Amniotic stem cell (primary cell): ENCODE measurements at places on chromosomes 6 and 20.
A peak's percentile ranks its signal among the peaks of the same experiment; 100 is the strongest.

GRCh38 chr6:53250176-53251032 is 98.3 kb downstream of the ELOVL5 start:
- DNase-seq = peak; percentile 29

- DNase-seq = no peak
Observed at GRCh38 chr6:75308250-75308988, 23.8 kb upstream of the TMEM30A start.

DNA sequence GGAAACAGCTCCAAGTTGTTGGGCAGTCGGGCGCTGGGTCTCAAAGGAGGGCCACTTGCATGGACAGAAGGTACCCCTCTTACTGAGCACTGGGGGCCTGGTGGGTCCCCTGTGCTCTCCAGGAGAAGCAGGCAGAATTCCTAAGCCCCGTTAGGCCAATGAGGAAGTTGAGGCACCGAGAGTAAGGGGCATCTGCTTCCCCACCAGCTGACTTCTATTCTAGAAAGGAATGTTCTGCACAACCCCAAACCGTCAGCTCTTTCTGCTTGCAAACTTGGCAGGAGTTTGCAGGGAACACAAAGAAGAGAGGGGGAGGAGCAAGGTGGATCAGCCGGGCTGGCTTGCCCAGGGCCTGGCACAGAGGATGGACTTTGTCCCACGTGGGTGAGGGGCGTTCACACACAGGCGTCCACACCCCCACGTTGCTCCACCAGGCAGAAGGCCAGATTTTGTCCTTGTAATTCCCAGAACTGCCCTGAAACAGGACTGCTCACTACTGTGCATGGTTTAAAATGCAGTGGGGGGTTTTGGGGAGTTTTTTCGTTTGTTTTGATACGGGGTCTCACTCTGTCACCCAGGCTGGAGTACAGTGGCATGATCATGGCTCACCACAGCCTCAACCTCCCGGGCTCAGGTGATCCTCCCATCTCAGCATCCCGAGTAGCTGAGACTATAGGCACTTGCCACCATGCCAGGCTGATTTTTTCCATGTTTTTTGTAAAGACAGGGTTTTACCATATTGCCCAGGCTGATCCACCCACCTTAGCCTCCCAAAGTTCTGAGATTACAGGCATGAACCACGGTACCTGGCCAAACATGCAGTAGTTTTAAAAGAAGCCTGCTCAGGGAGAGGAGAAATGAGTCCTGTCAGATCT is 93.3 kb downstream of the SNX5 start:
- no peak for DNase-seq

DNA sequence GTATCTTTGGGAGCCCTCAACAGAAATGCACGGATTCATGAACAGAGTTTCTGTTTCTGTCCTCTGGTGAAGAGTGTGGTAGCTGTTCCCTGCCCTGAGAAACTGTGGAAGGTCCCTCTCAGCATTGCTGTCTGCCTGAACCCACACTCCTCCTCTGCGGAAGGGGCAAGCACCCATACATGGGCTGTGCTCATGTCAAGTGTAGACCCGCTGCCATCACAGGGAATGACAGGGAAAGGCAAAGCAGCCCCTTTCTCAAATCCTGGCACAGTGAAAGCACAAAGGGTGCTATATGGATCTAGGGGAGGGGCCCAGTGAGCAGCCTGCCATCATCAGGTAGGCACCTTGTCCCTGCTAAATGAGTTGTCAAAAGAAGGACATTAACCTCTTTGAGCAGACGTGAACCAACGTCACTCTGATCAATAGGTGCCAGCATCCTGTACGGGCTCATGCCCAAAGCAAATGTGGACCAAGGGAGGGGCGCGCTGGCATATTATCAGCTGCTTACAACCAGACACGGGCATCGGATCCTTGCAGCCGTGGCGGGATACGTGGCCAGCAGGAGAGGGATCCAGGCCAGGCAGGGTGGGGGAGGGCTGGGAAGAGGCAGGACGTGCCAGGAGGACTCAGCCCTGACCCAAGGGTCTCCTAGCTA is 231.2 kb upstream of the PMEPA1 start:
- no peak for DNase-seq

- DNase-seq = no peak
Observed at GRCh38 chr6:113888493-113888892, 31.3 kb downstream of the MARCKS start.

DNA sequence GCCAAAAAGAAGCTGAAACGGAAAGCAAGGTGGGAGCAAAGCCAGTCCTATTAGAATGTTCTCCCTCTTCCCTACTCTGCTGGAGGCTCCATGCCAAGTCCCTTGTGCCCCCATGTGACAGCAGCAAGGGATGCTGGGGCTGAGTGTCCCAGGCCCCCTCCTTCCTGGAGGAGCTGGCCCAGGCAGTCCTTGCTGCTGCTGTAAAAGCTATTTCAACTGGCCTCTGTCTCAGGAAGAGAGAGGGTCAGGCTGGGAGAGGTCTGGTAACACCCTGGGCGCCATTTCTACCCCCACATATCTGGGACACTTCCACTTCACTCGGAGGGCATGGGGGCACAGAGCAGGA is 25.0 kb downstream of the TTBK1 start:
- no peak for DNase-seq

DNA sequence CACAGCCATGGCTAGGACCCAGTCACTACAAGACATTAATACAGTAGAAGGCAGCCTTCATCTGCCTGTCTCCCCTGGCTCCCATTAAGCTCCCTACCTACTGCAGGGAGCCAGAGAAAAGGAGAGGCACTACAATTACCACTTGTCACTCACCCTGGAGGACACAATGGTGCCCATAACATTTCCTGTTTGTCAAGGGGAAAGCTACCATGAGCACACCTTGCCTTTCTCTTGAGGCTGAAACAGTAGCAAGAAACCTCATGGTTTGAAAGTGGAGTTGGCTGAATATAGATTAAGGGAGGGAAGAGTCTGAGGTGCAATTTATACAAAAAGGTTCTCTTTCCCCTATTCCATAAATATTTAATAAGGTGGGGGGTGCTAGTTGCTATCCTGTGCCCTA is 27.9 kb downstream of the STK38 start:
- no peak for DNase-seq

GRCh38 chr6:104955491-104955890 is 1.4 kb upstream of the LIN28B start:
- DNase-seq = no peak

- DNase-seq = no peak
Observed at GRCh38 chr6:106572875-106573585, 56.3 kb downstream of the RTN4IP1 start.

DNA sequence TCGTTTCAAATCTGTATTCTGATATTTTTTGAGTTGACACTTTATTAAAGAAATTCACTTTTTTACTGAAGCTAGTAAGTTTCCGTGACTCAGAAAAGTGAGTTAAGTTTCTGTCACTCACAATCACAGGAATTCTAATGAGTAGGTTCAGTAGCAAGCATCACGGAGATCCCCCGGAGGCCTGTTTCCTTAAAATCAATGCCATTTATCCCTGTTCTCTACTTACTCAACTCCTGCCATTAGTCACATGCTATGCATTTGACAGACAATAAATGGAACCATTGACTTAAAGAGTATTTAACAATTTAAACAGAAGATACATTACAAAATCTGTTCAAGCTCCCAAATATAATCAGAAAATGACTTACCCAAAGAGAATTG is 9.1 kb downstream of the SLC18B1 start:
- DNase-seq = no peak

GRCh38 chr6:31041372-31041974 is 31.2 kb downstream of the MUC22 start:
- no peak for DNase-seq

DNA sequence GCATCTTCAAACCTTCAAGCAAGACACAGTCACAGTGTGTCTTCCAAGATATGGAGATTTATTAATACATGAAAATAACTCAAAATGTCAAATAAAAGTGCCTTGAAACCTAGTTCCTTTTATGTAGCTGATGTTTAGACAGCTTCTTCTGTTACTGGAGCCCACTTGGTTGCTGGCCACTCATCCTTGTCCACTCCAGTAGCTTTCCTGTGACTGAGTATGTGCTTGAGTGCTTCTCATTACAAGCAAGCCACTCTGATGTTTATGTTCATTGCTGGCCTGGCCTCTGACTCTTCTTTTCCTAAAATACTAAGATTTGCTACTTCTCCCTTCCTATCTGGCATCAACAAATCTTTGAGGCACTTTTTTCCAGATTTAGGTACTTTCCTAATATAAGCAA is 545.2 kb upstream of the MAN1A1 start:
- DNase-seq = no peak

DNA sequence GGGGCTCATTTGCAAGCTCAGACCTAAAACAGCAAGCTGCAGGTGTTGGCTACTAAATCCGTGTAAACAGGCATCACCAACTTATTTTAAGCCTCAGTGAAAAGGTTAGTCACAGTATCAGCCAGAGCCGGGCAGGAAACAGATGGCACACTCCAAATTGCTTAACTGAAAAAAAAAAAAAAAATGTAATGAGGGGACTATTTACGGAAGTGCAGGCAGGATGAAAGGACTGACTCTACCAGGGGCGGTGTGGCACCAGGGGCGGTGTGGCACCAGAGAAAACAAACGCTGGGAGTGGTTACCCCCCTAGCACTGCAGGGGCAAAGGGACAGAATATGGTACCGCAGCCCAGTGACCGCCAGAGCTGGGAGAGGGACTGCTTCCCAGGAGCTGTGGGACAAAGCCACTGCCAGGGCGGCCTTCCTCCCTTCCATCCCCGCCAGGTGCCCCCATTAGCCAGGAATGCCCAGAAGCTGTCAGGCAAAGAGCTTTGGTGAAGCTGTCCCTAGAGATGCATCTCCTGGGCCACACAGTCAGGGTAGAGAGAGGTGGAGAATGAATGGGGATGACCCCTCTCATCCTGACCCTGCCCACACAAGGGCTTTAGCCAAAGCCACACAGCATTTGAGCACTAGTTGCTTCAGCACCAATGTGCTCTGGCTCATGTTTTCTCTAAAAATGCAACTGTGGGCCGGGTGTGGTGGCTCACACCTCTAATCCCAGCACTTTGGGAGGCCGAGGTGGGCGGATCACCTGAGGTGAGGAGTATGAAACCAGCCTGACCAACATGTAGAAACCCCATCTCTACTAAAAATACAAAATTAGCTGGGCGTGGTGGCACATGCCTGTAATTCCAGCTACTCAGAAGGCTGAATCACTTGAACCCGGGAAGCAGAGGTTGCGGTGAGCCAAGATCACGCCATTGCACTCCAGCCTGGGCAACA is 39.6 kb upstream of the GFOD1 start:
- DNase-seq = no peak

- DNase-seq = no peak
Observed at GRCh38 chr6:115729036-115729435, 331.7 kb downstream of the FRK start.

DNA sequence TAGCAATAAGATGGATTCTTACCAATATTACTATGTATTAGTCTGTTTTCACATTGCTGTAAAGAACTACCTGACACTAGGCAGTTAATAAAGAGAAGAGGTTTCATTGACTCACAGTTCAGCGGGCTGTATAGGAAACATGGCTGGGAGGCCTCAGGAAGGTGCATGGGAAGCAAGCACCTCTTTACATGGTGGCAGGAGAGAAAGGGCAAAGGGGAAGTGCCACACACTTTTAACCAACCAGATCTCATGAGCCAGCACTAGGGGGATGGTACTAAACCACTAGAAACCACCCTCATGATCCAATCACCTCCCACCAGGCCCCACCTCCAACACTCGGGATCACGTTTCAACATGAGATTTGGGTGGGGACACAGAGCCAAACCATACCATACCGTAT is 40.7 kb upstream of the CCDC167 start:
- no peak for DNase-seq

- DNase-seq = no peak
Observed at GRCh38 chr20:63186528-63187316, 29.2 kb downstream of the YTHDF1 start.

GRCh38 chr20:44123874-44124535 is 63.0 kb downstream of the JPH2 start:
- DNase-seq = no peak

DNA sequence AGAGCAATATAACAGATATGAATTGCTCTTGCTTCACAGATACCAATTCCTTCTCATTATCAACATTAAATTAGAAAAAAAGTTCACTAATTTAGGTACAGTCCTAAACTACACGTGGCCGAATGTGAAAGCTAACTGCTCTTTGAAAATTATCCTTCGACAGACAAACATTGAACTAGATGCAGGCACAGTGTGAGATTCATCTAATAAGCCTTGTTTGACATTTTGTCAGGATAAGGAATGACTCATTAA is 1.1 kb downstream of the FAM184A start:
- DNase-seq = no peak

GRCh38 chr6:146544616-146545182 is 1.1 kb downstream of the RAB32 start:
- no peak for DNase-seq

GRCh38 chr6:142738035-142738396 is 207.0 kb downstream of the HIVEP2 start:
- no peak for DNase-seq

DNA sequence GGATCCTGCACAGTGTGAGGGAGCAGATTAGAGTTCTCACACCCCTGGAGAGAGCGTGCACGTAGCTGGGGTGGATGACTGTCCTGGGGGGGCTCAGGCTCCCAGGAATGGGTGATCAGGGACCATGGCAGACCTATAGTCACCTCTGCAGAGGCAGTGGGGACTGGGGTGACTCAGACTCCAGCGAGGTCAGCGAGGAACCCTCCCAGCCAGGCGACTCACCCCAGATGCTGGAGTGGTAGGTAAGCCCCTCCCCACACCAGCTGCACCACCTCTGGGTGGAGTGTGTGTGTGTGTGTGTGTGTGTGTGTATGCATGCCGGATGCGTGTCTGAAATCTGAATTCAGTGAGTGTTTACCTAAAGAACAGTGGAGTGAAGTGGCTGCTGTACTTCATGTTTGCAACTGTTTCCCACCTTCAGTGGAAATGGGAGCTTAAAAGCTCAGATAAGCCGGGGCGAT is 17.4 kb upstream of the GTSF1L start:
- no peak for DNase-seq

GRCh38 chr6:113447088-113447831 is 409.9 kb upstream of the MARCKS start:
- DNase-seq = peak; percentile 36
